Activated CD8-positive, alpha-beta T cell treated with anti-CD3 and anti-CD28 coated beads for 36 hours (primary cell): ENCODE measurements at places on chromosomes 4 and X. TPM values are rescaled to one million over a fixed set of nuclear protein-coding genes. Genes with fewer than 3 reads are reported as not detected.

ZDHHC15 gene
- 0.27 TPM for total RNA-seq

SUPT20HL1 gene
- not detected for total RNA-seq

DNA sequence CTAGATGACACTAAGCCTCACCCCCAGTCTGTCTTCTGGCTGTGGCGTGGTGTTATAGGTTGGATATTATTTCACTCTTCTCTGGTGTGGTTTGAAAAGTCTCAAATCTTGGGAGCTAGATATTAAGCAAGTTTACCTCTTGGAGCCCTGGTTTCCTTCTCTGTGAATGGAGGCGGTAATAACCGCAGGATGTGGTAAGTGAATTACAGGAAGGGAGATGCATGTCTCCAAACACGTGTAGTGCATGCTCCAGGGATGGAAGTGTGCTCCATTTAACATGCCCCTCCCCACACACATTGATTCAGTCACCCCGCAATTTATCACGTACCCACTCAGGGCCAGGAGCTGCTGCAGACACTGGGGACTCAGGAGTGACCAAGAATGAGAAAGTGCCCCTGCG is 4.9 kb downstream of the ZNF275 start:
- DNase-seq, result no peak

DNA sequence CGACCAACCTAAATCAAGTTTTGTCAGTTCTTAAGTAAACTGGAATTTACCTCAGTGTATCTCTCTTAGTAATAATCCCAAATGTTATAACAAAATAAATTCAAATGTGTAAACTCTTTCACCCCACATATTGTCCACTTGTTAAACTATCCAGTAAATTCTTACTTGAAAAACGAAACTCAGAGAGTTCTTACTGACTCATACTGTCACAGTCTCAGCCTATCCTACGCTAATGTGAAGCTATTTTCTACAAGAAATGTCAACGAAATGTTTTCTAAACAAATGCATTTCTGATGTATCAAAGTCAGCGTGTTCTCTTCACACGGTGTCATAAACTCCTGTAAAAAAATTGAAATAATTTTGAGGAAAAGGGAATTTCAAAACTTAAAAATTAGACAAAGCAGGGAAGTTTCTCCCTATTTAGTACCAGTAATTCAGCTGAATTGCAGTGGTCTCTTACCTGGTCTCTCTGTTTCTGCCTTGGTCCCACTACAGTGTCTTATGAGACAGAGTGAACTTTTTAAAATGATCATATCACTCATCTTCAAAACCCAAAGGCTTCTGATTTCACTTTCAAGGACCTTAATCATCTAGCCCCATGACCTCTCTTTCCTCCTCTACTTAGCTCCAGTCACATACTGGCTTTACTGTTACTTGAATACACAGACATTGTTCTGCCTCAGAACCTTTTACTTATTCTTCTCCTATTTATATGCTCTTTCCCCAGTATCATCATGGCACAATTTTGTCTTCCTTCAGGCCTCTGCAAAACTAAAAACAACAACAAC is 63.3 kb downstream of the DCAF8L1 start:
- no peak for DNase-seq

- no peak for DNase-seq
Observed at GRCh38 chr4:54779036-54779435, 121.3 kb downstream of the KIT start.

BEX5 gene
- total RNA-seq, result 2.9 TPM

ATP1B4 gene
- total RNA-seq, result not detected

DNA sequence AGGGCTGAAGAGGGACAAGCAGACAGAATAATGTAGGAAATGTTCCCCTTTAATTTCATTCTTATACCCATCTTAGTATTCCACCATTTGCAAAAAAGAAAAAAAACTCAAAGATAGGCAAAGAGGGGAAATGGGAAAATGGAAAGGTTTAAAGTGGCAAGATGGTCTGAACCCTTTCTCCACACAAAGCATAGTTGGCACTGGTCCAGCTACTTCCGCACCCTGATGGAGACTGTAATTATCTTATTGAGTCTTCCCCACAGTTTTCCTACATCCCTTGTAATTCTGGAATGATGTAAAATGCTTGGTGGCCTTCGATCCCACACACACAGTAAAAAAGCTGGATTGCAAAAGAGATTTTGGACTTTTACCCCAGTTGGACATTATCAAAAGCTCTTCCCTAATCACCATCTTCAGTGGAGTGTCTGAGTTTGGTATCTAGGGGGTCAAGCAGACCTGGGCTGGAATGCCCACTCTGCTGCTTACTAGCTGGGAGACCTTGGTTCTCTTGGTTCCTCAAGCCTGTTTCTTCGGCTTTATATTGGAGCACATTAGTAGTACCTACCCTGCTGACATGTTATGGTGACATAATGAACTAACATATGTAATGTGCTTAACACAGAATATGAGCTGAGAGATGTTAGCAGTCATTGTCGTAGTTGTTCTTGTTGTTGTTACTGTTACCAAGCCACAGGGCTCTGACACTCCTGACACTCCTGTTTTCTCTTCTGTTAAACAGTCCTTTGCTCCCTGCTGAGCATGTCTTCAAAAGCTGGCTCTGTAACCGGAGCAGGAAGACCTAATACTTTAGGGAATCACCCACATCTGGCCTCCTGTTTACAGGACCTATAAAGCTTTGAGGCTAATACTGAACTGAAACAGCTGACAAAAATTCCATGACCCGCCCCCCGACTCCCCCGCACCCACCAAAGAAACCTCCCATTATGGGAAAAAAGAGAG is 4.7 kb downstream of the SRPX2 start:
- no peak for DNase-seq

DNA sequence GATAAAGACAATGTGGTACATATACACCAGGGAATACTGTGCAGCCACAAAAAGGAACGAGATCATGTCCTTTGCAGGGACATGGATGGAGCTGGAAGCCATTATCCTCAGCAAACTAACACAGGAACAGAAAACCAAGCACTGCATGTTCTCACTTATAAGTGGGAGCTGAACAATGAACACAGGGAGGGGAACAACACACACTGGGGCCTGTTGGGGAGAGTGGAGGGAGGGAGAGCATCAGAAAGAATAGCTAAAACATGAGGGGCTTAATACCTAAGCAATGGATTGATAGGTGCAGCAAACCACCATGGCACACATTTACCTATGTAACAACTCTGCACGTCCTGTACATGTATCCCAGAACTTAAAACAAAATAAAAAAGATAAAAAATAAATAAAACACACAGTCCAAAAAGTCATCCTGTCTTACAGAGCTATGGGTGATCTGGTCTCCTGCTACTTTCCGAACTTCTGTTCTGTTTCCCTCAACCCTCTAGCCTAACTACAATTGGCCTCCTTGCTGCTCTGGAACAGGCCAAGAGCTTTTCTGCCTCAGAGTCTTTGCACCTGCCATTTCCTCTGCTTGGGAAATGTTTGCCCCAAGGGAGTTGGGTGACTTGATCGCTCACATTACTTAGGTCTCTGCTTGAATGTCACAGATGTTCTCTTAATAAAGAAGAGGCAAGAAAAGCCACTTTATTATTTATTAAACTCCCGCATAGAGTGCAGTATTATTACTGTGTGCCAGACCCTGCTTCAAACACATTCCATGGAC is 1.1 kb upstream of the CD38 start:
- DNase-seq, result no peak

GRCh38 chrX:48025561-48025960 is 18.8 kb downstream of the SPACA5 start:
- peak; percentile 51 for DNase-seq

DNA sequence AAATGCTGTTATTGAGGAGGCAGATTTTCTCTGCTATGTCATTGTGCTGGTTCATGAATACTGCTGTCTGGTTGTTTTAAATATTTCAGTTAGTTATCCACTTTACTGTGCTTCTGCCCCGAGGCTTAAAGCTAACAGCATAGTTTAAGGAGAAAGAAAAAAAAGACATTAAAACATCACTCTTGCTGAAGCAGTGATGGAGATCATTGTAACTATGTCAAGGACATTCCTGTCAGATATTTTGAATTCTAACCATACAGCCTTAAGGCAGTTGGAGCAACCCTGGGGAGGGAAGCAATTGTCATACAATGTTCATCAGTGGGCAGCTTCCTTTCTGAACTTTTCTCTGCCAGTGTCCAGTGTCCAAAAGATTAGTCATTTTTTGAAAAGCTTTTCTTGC is 199.0 kb upstream of the DDX53 start:
- no peak for DNase-seq

- no peak for DNase-seq
Observed at GRCh38 chr4:168731706-168732414, 235.0 kb downstream of the PALLD start.

GABRG1 gene
- total RNA-seq, result not detected

DNA sequence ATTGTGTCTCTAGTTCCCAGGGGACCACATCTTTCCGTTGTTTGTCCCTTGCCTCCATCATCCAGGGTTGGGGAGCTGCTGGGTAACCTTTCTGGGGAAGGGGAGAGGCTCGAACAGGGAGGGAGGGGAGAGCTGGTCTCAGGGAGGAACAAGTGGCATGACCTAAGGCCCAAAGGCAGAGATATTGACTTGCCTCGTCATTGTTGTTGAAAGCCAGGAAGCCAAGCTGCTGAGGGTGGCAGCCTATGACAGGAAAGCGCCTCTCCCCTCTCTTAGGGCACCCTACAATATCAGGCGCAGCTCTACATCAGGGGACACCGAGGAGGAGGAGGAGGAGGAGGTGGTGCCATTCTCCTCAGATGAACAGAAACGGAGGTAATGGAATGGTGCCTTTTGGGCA is 20.8 kb downstream of the ZNF185 start:
- DNase-seq, result no peak

- no peak for DNase-seq
Observed at GRCh38 chr4:109760682-109761081, 30.8 kb upstream of the PLA2G12A start.

GRCh38 chr4:25347971-25348370 is 29.1 kb upstream of the ANAPC4 start:
- no peak for DNase-seq

DNA sequence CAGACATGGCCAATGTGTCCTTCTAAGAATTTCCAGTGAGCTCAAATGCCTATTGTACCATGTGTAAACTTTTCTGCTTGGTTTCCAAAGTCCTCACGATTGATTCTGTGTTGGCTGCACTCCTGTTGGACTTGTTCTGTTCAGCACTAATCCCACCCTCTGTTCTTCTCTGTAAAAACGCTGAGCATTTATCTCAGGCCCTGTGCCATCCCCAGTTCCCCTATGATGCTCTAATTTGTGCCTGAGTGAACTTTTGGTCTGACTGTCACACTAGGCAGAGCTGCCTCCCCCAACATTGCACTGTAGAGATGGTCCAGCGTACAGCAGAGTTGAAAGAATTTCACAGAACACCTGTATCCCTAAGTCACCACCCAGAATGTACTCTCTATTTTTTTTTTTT is 76.1 kb upstream of the STS start:
- DNase-seq, result no peak

GRCh38 chrX:134373736-134374135 is 86.2 kb upstream of the HPRT1 start:
- no peak for DNase-seq

ELF4 gene
- 17.5 TPM for total RNA-seq

GPRASP2 gene
- total RNA-seq, result 0.67 TPM

DNA sequence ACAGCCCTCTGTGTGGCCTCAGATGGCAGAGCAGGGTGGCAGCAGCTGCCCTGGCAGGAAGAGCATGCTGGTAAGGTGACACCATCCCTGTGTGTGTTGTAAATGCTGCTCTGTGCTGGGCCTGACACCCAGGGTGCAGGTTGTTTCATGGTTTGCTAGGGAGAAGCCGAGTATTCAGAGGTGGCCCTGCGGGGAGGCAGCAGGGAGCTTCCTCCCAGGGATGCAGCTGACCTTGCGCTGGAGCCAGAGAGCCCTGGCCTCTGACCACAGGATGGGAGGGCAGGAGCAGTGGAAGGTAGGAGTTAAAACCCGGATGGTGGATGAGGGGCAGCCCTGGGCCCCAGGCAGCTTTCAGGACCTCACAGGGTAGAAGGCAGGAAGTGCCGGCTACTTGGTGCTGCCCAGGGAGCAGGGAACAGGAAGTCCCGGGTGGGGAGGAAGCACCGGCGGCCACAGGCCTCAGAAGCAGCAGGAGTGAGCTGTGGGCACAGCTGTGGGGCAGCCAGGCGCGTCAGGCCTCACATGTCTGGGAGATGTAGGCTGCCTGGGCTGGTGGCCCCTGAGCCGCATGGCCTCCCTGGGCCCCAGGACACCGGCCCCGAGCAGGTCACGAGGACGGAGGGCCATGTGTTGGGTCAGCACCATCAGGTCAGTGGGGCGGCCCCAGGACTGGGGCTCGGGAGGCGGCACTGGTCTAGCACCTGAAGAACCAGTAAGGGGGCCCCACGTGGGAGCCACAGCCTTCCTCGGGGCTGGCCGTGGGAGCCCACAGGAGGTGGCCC is 19.1 kb downstream of the SH3BP2 start:
- DNase-seq, result peak; percentile 81

GRCh38 chr4:125317525-125317877 is 2.7 kb downstream of the FAT4 start:
- DNase-seq, result peak; percentile 14

- DNase-seq, result no peak
Observed at GRCh38 chrX:47817421-47817820, 19.3 kb upstream of the ZNF81 start.

GRCh38 chr4:140935254-140935653 is 179.1 kb upstream of the TBC1D9 start:
- DNase-seq, result no peak

DNA sequence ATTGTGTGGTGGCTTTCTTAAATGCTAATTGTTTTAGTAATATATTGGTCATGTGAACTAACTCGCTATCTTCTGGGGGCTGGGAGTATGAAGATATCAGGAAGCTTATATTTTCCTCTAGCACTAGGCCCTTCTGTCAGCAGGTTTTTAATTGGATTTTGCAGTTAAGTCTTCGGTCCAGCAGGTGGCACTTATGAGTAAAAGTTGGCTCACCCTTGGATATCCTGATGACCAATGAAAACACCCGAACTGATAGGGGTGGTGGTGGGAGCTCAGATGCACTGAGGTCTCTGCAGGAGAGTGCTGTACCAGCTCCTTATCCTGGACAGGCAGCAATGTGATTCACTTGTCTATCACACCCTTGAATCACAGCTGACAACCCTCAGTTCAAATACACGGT is 1365.8 kb upstream of the DIAPH2 start:
- no peak for DNase-seq

CC2D2A gene
- not detected for total RNA-seq

DNA sequence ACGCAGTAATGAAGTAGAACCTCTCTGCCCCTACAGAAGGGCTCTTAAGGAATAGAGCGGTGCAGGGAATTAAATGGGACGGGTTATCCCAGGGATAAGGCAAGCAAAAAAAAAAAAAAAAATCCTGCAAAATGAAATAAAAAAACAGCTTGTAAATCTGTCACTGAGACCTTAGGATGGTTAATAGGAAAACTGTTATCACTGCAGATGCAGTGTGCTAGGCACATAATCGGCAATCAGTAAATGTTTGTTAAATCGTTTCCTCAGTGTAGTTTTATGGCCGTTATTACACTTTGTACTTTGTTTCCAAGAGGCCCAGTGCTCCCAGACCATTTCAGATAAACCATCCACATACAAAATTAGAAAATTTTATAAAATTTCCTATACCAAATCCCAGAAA is 1.0 kb downstream of the HNRNPH2 start:
- DNase-seq, result no peak

CABS1 gene
- not detected for total RNA-seq

CTSO gene
- 3.7 TPM for total RNA-seq

FOXO4 gene
- 8.7 TPM for total RNA-seq

GRCh38 chr4:112563431-112564200 is 47.6 kb upstream of the NEUROG2 start:
- DNase-seq, result no peak
